ENCODE measurements at places on chromosomes 7 and 10.

- DNase-seq = no peak
Measured at GRCh38 chr7:141072548-141073172, 1.2 kb upstream of the TMEM178B start.

GRCh38 chr7:123305840-123306375 is 106.1 kb upstream of the SLC13A1 start:
- DNase-seq = no peak

DNA sequence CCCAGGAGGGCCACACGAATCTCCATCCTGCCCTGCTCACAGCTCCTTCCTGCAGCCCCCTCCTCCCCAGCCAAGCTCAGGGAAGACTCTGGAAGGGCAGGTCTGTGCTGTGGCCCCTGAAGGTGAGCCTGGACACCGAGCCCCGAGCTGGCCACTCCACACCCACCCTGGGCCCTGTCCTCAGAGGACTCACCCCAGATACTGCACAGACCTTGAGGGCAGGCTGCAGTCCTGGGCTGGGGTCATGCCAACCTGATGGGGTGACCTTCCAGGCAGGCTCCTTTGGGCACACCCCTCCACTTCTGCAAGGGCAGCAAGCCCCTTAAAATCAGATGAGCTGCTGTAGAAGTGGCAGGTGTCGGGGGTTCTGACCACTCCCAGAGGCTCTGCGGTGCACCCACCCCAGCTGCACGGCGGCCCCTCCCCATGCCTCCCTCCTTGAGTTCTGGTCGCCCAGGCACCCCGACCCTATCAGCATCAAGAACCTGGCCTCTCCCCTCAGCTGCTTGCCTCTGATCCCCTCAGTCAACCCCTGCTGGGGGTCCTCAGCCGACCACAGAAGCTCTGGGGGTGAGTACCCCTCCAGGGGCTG is 24.3 kb downstream of the YKT6 start:
- no peak for DNase-seq

DNA sequence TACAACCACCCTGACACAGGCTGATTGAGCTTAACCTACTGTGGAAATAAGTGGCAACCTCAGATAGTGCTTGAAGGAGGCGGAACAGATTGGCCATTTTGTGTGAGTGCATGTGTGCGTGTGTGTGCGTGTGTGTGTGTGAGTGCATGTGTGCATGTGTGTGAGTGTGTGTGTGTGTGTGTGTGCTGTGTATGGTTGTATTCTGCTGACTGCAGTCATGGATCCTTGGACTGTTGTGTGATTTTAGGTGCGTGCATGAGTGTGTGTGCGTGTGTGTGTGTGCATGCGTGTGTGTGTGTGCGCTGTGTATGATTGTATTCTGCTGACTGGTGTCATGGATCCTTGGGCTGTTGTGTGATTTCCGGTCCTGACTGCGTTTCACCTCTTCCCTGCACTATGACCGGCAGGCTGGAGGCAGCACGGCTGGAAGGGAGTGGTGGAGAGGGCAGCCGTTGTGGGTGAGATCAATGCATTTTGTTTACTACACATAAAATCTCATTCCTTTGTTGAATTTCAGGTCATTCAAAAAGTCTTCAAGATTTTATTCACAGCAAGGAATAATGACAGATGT is 6.3 kb downstream of the IQCE start:
- DNase-seq = no peak

- peak; percentile 1 for DNase-seq
Measured at GRCh38 chr7:16753932-16754855, 639 bp downstream of the TSPAN13 start.

DNA sequence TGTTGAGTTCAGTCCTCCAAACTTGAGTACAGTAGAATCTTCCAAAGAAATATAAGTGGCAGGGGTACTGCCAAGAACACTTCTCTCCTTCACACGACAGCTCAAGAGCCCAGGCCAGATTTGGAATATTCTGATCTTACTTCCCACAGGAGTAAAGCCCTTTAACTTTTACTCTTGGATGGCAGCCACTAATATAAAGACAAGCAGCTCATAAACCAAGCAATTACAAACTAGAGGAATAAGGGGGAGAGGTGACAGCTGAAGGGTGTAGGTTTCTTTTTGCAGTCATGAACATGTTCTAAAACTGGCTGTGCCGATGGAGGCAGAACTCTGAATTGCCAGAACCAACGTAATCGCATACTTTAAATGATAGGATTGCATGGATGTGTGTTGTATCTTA is 74.8 kb downstream of the SVIL start:
- no peak for DNase-seq

- no peak for DNase-seq
Measured at GRCh38 chr7:5337047-5337446, 54.3 kb downstream of the SLC29A4 start.
